Fibroblast of skin of left biceps (primary cell): ENCODE measurements at places on chromosomes 11 and 22.

DNA sequence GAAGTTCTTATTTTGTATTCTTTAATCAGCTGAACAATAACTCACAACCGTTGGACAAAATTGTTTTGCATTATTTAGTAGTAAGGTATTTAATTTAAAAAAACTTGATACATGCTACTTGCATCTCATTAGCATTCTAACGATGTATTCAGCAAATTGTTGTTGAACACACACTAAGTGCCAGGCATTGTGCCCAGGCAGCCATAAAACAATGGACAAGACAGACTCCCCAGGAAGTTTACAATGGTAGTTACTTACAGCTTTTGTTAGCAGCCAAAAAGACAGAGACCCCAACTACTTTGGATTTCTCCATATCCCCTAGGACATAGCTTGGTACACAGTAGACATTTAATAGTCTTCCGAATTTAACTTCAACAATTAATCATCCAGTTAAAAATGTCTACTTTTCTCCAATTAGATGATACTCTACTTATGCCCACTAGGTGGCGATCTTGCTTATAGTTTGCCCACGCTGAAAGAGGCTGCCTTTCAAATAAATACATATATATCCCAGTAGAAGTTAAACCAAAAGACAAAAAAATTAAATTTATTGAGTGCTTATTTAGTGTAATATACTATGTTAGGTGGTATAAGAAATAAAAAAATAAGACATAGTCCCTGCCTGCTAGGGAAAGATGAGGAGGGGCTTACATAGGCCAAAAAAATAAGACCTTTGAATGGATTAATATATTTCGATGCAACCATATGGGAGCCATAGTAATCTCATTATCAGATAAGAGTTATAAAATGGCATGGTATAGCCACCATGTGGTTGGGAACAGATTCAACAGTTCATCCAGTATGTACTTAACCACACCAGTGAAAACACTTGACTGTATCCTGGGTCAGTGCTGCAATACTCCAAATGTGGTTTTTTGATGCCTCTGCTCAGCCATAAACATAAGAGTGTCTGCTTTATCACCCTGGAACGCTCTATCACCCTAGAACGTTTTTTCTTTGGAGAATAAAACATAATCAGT lies 2.0 kb upstream of the FJX1 start:
- DNase-seq = no peak

- DNase-seq = no peak
Observed at GRCh38 chr11:80586464-80586863, 1145.6 kb upstream of the TENM4 start.

- DNase-seq = no peak
Observed at GRCh38 chr22:31134688-31135087, 5.6 kb downstream of the PLA2G3 start.

DNA sequence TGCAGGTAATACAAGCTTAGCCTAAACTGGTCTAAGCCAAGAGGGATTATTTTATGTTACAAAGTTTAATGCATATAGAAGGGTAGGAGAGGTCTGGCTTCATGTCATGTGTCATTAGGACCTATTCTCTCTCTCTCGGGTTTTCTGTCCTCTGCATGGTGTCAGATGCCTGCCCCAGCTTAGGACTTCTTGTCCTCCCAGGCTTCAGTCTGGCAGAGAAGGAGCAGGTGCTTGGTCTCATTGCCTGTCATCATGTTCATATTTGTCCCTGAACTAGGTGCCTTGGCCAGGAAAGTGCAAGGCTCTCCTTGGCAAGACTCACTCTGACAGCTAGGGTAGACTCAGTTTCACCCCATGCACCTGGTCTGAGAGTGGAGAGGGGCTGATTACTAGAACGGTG lies 126.3 kb downstream of the ADAMTS15 start:
- no peak for DNase-seq

- DNase-seq = no peak
Observed at GRCh38 chr11:35388061-35388460, 31.3 kb downstream of the SLC1A2 start.

- DNase-seq = no peak
Observed at GRCh38 chr22:42844756-42845155, 12.3 kb downstream of the ARFGAP3 start.
